NCI-H1930 (cell line): ENCODE measurements at places on chromosomes 3 and 15.
A peak's percentile ranks its signal among the peaks of the same experiment; 100 is the strongest.

DNA sequence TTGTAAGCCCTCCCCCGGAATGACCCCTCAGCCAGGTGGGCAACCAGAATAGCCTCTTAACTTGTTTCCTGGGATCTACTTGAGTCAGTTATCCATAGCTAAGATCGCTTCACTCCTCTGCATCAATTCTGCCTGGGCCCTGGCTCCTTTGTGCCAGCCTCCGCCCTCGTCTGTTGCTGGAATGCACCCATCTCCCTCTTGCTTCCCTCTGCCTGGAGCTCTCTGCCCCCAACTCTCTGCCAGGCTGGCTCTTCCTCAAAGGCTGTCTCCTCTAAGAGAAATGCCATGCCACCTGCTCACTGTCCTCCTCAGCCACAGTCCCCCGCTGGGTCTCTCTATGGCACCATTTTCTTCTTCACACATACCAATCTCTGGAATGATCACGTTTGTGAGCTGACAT, 240.8 kb downstream of the ADAMTS17 start:
- DNase-seq = no peak

- no peak for DNase-seq
Measured at GRCh38 chr3:5078151-5078550, 43.9 kb upstream of the ARL8B start.

DNA sequence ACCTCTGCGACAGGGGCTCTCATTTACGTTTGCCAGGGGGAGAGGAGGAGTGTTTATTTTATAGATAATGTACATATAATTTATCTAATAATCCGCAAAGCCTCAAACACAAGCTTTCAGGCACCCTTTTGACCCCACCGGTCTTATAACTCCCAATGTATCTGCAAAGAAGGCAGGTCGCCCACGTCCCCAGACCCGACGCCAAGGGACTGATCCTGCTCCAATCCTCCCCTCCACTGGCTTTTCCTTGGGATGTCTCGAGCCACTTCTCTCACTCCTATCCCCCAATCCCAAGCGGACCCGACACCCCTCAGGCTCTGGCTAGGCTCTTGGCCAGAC, 452 bp downstream of the DCP1A start:
- DNase-seq = no peak

- no peak for DNase-seq
Measured at GRCh38 chr3:130950124-130950523, 56.2 kb downstream of the ATP2C1 start.

DNA sequence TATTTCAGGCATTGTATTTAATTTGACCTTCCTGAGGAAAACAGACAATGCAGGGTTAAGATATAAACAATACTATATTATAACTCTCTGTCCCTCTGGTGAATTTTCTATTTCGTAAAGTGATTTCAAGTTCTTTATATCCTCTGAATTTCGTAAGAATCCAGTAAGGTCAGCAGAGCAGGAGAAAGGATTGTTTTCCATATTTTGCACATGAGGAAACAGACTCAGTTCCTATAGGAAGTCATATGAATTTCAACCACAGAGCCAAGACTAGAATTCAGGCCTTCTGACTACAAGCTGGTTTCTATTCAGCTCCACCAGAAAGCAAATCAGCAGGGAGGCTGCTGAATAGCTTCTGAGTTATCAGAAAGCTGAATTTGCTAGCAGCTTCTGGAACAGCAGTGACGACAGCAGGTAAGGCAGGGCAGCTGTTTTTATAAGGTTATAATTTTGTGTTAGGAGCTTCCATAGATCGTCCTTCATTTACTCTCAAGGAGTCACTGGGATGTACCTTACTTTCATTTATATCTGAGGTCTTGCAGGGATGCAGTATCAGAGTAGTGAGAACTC, 11.1 kb upstream of the PLAAT1 start:
- DNase-seq = no peak

DNA sequence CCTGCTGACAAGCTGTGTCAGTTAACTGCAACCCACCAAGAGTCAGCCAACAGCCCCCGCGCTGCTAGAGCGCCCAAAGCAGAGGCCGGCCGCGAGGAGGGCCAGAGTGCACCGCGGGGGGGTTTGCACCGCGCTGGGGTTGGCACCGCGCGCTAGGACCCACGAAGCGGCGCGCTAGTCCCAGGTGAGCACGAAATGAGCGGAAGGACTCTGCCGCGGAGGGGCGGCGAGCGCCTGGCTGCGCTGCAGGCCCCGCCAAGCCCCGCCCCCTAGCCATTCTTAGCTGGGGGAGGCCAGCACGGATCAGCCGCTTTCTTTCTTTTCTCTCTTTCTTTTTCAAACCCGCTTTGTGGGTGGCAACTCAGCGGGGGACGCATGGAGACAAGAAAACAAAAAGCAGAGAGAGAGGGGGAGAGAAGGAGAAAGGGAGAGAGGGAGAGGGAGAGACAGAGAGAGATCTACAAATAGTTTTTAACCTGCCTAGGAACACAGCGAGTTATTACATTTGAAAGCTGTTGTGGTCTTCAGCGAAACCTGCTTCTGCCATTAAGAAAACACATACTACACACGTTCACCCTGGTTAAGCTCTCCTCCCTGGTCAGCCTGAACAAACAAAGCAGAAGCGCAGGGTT, 6.9 kb upstream of the FOXB1 start:
- peak; percentile 13 for DNase-seq

DNA sequence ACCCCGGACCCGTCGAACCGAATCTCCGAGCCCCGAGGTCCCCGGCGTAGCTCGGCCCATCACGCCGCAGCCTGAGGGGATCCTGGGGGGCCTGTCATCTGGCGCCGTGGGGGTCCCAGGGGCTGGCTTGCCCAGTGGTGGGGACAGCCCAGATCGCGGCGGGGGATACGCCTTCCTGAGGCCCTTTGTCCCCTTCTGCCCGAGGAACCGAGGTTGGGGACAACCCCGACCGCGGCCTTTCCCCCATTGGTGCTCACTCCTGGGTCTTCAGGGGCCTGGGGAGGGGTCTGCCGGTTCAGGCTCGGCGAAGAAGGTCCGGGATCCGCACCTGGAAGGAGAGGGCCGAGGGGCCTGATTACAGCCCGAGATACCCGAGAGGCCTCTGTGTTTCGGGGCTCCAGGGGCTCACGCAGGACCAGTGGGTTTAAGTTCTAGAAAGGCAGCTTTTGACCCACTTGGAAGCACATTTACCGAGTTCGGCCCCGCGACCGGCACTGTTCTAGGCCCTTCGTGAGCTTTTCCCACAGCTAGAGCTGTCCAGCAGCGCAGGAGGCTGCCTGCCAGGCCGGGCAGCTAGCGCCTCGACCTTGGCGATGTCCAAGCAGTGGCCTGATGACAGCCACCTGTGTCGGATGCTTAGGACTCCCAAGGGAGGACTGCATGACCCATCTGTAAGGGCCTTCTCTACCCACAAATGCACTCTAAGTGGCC, 504 bp downstream of the ABHD2 start:
- no peak for DNase-seq

DNA sequence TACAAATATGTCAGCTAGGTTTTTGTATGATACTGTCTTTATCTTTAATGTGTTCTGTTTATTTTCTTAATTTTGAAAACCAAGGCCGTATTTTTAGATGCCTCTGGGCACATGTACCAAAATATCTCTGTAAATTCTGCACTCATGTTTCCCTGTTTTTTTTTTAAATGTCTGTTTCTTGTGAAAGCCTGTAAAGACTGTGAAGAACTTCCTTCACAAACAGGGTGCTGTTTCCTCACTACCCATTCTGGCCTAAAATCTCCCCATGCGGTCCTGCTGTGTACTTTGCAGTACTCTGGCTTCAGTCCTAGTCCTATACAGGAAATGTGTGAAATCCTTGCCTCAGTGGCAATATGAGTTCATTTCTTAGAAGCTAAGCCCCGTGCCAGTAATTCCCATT, 133.4 kb upstream of the ZBTB20 start:
- no peak for DNase-seq

DNA sequence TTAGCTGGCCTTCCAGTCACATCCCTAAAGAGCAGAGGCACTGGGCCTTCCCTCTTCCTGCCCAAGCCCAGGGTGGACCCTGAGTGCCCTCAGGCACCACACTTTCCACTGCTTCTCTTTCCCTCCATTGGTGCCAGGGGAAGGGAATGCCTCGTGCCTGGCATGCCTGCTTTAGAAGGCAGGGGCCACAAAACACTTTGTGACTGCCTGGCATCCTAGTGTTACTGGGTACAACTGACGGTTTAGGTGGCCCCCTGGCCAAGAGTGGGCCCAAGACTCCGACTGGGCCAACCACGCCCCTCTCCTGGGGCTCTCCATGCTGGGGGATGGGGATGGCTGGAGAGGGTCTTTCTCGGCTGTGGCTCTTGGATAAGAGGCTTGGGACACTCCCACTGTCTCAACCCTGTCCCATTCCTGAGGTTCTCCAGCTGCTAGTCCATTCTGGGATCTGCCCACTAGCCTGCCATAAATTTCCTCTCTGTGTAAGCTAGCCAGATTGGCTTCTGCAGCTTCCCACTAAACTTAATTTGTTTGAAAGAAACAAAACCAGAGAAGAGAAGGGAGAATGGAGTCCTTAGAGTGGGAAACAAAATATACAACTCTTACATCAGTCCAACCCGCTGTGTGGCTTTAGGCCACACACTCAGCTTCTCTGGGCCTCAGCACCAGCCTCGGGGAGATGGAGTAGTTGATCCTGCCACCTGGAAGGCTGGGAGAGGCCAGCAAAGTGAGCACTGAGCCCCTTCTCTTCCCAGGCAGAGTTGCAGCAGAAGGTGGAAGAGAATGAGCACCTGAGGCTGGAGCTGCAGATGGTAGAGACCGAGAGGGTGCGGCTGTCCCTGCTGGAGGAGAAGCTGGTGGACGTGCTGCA, 24.1 kb upstream of the GP9 start:
- DNase-seq = no peak

- no peak for DNase-seq
Measured at GRCh38 chr3:159989973-159990846, 1.6 kb downstream of the IL12A start.

DNA sequence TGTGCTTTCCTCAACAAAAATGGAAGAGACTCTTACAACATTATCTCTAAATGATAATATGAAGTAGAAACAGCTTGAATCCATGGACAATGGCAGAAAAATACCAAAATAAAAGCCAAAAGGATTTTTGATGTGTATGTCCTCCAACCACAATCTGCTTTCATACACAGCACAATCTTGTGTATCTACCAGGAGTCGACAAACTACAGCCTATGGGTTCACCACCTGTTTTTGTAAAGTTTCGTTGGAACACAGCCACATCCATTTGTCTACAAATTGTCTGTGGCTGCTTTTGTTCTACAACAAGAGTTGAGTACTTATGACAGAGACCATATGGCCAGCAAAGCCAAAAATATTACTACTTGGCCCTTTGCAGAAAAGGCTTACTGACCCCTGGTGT, 88.7 kb upstream of the UBE2E2 start:
- DNase-seq = no peak

GRCh38 chr3:133477487-133477886, 77.6 kb downstream of the BFSP2 start:
- no peak for DNase-seq

- DNase-seq = no peak
Measured at GRCh38 chr3:119257654-119258410, 17.2 kb upstream of the B4GALT4 start.

GRCh38 chr15:85667491-85668424, 127.0 kb downstream of the KLHL25 start:
- no peak for DNase-seq

GRCh38 chr15:34119291-34119690, 17.4 kb downstream of the PGBD4 start:
- no peak for DNase-seq

GRCh38 chr15:38215707-38216106, 36.9 kb upstream of the SPRED1 start:
- no peak for DNase-seq

DNA sequence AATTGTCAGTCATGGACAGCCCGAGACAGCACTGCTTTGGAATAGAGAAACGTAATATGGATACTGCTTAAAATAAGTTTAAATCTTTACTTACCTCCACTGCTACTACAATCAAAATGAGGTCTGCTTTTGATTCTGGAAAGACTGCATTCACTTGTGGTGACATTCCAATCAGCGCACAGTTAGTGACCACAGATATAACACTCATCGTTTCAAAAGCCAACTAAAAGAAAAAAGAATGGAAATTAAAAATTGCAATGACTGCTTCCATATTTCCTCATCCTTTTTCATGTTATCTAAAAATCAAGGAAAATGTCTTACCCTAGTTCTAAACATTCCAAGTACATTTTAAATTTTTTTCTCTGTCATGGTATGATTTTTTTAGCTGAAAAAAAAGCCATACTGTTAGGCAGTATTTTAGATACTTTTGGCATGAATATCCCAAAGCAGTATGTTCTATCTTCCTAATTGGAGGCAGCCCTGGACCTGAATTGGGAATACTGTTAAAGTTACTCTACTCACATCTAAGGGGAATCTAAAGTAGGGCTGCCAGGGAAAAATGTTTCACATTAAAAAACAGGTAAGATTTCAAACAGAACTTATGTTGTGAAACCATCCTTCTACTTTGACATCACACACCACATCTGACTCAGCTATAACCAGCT, 72.1 kb downstream of the ANO10 start:
- no peak for DNase-seq

GRCh38 chr15:39843565-39843964, 60.9 kb upstream of the FSIP1 start:
- DNase-seq = no peak

DNA sequence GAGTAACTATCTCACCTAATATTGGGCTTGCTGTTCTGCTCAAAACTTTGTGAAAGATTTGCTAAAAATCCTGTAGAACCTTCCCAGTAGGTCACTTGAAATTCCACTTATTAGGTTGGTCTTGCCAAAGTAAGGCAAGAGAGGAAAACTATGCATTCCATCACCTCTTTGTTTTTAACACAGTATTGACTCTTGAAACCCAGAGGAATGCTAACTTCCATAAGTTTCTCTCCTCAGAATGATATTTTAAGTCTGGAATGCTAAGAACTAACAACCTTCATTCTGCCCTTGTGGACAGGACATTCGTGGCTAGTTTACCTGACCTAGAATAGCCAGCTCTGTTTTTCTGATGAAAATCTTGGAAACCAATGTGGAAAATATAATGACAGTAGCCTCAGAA, 154.5 kb downstream of the TMCO5A start:
- DNase-seq = no peak

DNA sequence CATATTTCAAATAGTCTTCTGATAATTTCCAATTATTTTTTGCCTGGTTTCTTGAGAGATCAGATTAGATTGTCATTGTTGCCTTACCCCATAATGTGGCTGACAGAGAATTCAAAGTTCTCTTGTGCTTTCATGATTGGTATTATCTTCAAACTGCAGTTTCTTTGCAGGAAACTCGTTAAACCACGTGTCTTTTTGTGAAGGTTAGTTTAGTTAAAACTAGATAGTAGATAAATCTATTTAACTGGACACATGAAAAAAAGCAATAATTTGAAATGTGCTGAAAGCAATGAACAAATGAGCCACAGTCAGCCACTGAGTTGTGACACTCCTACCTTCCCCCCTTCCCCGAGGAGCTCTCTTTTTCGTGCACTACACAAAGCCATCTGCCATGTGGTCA, 327.5 kb upstream of the UMPS start:
- no peak for DNase-seq

GRCh38 chr3:55064164-55064563, 136.3 kb upstream of the LRTM1 start:
- DNase-seq = no peak

DNA sequence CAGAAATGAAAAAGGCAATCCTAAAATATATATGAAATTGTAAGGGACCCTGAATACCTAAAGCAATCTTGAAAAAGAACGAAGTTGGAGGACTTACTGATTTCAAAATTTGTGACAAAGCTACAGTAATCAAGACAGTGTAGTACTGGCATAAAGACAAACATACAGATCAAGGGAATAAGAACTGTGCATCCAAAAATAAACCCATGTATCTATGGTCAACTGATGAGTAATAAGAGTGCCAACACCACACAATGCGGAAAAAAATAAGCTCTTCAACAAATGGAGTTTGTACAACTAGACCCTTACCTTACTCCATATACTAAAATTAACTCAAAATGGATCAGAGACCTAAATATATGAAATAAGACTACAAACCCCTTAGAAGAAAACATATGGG, 29.6 kb downstream of the GSK3B start:
- DNase-seq = no peak
